ENCODE measurements at places on chromosomes 1 and 21.

GRCh38 chr1:229339520-229339919 is 3.3 kb downstream of the CCSAP start:
- no peak for DNase-seq

DNA sequence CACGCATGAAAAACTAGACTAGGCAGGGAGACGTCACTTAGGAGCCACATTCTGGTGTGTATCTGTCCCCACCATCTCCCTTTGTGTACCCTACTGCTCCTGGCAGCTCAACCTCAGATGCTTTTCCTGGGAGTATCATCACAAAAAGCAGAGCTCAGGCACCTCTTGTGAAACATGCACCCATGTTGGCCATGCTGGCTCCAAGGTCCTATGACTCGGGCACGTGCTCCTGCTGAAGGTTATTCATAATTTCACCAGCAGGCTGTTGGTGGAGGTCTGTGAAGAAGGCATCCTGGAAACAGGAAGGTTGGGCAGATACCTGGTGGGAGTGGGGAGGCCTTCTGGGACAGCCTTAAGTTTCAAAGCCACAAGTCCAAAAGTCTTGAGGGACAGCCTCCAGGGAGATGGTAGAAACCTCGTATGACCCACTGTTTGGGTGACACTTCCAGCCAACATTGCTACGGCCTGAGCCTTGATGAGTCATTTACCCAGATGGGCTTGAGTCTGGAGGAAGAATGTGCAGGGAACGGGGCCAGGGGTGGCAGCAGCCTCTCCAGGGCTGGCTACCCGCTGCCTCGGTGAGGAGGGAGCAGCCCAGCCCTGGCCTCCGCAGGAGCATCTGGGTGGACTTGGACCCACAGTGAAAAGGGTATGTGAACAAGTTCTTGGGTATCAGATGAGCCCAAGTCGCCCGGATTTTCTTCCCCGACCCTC is 75.8 kb downstream of the PGBD5 start:
- no peak for DNase-seq

DNA sequence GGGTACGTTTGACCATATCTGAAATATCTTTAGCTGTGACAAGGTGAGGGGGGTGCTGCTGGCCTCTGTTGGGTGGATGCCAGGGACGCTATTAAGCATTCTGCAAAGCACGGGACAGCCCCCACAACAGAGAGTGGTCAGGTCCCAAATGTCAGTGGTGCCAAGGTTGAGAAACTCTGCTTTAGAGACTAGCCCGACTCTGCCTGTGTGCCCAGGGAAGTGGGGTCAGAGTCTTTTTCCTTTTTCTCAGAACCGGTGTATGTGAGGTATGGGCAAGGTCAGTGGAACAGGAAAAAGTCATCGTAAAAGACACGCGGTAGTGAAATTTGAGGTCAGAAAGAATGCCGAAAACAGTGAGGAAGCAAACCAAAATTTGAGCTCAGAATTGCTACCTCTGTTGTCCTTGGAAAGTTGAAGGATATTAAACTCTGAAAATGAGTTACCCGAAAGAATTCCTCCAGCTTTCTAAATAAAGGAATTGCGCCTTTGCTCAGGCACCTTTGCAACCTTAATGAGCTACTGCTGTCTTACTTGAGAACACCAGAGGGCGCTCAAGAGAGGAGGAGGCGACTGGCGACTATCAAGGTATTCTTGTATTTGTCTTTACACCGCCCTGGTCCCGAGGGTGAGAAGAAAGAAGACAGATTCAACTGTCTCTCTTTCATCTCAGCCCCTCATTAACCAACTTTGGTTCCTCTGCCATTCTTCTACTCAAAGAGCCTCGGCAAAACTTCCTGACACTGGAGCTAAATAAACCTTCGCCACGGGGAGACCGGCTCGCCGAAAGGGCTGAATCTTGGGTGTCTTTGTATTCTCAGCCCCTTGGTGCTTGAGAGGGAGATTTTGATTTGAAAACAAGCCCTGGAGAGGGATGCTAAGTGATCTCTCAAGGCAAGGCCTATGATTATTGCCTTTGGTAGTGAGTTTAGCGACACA is 85.4 kb upstream of the OLIG2 start:
- peak; percentile 26 for DNase-seq

- DNase-seq: no peak
Observed at GRCh38 chr1:115753361-115753760, 15.2 kb downstream of the CASQ2 start.

DNA sequence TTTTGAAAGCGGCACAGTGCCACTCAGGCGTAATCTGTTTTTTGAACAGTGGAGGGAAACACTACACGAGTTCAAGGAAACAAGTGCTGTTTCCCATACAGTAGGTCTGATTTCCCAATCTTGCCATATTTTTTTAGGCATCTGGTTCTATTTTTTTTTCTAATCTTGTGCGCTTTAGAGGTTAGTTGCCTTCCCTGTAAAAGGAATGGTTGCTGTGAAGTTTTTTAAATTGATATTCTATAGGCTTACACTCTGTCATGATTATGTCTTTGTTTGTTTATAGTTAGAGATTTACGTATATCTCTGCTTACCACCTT is 1.2 kb downstream of the NASP start:
- no peak for DNase-seq

Data from activated CD4-positive, alpha-beta T cell treated with anti-CD3 and anti-CD28 coated beads, Interleukin-2, amount 50 U/mL, for 1 hour (primary cell).